ENCODE measurements at places on chromosomes 7 and 10.

DNA sequence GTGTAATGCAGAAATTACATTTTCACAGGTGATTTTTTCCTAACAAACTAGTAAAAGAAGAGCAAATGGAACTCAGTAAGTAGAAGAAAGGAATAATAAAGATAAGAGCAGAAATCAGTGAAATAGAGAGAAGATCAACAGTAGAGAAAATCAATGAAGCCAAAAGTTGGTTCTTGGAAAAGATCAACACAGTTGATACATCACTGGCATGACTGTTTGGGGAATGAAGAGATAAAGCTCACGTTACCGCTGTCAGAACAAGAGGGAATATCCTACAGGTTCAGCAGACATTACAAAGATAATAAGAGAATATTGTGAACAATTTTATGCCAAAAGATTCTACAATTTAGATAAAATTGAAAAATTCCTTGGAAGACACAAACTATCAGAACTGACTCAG is 146.4 kb downstream of the ACTR3B start:
- no peak for DNase-seq

DNA sequence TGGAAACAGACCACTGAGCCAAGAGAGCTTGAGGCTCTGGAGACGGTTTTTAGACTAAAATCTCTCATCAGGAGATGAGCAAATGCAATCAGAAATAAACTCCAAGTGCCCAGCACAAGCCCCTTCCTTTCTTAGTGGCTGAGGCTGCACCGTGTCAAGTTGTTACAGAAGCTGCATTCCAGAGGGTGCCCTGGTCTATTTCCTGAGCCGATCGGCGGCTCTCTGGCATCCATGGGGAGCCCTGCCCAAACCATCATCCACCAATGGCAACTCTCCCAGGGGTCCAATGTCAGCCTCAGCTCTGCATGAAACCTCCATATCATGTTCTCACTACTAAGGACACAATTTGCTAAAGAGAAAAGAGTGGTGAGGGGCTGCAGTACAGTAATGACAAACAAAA is 89.6 kb downstream of the SVIL start:
- no peak for DNase-seq

DNA sequence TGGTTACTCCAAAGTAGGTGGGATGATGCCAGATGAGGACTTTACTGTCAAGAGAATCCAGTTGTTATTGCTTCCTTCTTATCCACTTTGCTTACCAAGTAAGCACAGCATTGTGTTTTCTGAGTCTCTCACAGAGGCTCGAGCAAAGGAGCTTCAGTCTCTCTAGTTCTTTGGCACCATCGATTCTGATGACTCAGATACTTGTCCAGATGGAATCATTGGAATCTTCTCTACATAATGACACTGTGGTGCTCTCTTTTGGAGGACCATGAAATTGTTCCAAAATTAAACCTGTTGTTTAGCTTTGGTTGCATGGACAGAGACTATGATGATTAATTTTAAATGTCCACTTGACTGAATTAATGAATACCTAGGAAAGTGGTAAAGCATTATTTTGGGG is 132.6 kb downstream of the NXPH1 start:
- no peak for DNase-seq

- no peak for DNase-seq
Observed at GRCh38 chr7:130334274-130334673, 10.3 kb upstream of the CPA5 start.

GRCh38 chr10:111082102-111082975 is 5.5 kb downstream of the ADRA2A start:
- DNase-seq, result no peak

DNA sequence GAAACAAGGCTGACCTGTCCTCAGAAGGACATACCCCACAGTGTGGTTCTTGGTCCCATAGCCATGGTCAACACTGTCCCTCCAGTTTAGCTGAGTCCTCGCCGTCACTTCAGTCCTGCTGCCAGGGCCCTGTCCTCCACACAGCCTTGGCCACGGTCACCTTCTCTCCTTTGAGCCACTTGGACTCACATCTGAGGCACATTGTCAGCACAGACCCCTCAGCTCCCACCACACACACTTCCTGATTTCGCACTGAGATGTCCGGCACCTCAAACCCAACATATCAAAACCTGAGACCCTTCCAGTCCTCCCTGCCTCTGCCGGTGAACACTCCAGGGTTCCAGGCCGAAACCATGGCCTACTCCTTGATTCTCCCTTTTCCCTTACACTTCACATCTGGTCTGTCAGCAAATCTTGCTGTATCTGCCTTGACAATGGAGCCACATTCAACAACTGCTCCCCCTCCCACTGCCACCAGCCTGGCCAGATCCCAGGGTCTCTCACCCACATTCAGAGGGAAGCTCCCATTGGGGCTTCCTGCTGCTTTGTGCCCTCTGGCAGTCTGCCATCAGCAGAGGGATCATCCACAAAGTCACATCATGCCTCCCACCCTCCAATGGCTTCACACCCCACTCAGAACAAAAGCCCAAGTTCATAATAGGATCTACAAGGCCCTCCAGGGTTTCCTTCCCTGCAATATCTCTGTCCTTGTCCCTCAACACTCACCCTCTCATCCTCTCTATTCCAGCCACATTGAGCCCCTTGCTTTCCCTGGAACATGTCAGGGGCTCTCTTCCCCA is 219.6 kb upstream of the SHH start:
- DNase-seq, result no peak

- no peak for DNase-seq
Observed at GRCh38 chr10:93447970-93448369, 34.2 kb downstream of the MYOF start.

- no peak for DNase-seq
Observed at GRCh38 chr7:41107330-41107937, 595.5 kb downstream of the INHBA start.

DNA sequence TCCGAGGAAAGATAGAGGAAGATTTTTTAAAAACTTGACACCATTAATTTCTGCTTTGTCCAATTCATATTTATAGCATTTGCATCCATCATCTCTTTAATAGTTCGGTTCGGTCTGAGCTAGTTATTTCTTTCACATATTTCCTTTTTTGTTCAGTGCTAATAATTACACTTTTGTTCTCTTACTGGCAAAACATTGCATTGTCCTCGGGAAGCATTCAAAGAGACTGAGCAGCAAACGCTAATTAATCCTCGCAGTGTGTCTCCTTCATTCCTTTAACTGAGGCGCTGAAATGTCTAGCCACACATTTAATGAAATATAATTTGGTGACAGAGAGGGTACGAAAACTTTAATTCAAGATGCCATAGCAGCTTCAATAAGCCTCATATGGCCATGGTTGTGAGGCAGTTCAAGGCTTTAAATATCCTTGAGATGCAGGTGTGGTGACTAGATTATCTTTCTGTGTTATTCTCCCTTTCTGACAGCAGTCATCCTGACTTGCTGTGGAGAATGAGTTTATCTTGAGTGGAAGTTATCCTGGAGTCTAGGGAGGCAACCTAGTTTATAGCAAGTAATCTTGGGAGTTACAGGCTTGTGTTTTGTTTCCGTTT is 431.4 kb downstream of the SDK1 start:
- no peak for DNase-seq

GRCh38 chr10:63720676-63721075 is 199.5 kb downstream of the REEP3 start:
- no peak for DNase-seq

- no peak for DNase-seq
Observed at GRCh38 chr10:34826221-34826620, 11.1 kb upstream of the PARD3 start.

- no peak for DNase-seq
Observed at GRCh38 chr7:117673367-117673766, 193.5 kb downstream of the CFTR start.

GRCh38 chr10:30098629-30099028 is 39.2 kb upstream of the JCAD start:
- no peak for DNase-seq

DNA sequence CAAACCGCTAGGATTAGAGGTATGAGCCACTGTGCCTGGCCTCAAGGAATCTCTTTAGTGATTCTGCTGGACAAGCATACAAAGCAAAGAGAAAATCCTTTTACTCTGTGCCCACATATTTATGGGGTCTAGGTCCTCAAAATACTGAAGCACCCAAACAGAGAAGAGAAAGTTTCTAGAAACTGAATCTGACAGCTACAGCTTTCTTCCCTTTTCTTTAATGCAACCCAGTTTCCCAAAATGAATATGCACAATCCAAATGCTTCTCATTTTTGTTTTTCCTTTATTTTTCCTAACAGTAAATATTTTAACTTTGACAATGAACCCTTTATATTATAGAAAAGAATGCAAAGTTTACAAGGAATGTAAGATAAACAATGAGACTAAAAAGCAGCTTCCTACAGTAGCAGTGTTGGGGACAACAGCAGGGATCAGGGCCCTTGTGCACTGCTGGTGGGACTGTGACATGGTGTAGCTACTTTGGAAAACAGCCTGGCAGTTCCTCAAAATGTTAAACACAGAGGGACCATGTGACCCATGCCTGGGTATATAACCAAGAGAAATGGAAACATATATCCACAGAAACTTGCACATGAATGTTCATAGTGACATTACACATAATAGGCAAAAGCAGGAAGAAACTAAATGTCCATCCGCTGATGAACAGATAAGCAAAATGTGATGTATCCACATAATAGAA is 325.2 kb downstream of the PRPF18 start:
- no peak for DNase-seq

DNA sequence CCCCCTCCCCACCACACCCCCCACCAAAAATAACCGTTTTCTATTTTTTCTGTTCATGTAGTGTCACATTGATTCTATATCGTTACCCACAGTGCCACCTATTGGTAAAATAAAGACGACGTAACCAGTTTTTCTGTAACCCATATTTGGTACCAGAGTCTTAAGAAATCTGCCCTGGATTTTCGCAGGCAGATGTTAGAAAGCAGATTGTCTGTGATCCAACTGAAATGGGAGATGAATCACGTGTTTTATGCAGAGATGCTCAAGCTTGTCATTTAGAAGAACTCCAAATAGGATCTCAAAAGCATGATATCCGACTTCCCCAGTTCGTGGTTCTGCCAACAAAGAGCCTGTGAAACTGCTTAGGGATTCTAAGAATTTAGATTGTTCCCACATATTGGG is 261.1 kb upstream of the CSTF2T start:
- no peak for DNase-seq

DNA sequence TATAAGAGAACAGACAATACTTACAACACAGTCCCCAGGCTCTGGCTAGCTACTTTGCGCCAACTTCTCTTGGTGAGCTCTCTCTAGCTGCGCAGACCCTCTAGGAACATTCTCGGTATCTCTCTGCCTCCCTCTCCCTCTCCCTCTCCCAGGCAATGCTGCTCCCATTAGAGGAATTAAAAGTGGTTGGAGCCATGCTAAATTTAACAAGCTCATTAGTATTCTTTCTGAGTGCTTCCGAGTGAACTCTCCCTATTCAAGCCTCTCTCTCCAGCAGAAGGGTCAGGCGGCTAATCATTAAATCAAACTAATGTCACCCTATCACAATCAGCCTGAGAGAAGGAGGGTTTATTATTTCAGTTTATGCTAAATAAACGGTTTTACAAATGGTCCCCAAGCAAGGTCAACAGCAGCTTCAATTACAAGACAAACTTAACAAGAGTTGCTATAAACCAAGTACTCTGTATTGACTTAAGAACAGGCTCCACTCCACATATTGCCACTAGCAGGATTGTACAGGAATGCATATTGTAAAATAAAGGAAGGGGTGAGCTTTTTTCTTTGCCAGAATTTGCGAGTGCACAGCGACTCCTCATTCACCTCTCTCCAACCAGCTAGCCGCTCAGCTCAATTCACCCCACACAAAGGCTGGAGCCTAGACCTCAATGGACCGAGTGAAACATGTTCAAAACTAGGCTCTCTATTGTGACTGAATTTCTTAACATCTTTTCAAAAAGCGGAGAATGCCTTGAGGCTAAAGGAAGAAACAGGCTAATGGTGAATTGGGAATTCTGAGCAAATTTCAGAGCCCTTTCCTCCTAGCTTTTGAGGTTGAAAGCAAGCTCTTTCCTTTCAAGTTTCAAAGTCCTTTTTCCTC is 84.4 kb downstream of the GLI3 start:
- no peak for DNase-seq

- no peak for DNase-seq
Observed at GRCh38 chr10:75105576-75106197, 5.8 kb upstream of the SAMD8 start.

GRCh38 chr10:30973737-30974136 is 57.9 kb downstream of the ZNF438 start:
- DNase-seq, result no peak

DNA sequence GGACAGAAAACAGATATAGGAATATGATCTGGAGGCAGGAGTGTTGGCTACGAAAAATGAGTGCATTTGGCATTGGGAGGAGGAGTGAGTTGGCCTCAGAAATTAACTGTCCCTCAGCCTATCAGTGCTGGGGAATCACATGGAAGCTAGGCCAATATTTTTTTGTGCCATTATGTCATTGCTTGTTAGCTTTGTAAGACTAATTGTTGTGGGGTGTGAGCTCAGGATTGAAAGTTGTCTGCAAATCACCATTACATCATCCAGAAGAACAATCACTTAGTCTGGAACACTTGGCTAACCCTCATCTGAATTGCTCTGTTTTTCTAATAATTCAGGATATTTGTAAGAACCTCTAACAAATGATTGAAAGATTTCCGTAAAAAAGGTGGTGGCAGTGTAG is 45.2 kb upstream of the SEMA3D start:
- no peak for DNase-seq

DNA sequence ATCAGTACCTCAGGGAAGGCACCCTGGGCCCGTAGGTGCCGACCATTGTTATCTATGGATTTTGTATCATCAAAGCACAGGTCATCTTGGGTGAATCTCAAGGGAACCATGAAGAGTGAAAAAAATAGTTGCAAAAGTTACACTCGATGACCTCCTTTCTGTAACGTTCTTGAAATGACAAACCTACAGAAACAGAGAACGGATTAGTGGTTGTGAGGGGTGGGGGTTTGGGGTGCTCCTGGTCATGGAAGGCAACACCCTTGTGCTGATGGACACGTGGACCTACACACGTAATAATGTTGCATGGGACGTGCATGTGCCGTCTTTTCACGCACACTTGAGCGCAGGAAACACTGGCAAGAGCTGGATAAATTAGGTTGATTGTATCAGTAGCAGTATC is 655.9 kb downstream of the SDK1 start:
- DNase-seq, result no peak

- no peak for DNase-seq
Observed at GRCh38 chr7:116441534-116441933, 58.0 kb upstream of the CAV2 start.

DNA sequence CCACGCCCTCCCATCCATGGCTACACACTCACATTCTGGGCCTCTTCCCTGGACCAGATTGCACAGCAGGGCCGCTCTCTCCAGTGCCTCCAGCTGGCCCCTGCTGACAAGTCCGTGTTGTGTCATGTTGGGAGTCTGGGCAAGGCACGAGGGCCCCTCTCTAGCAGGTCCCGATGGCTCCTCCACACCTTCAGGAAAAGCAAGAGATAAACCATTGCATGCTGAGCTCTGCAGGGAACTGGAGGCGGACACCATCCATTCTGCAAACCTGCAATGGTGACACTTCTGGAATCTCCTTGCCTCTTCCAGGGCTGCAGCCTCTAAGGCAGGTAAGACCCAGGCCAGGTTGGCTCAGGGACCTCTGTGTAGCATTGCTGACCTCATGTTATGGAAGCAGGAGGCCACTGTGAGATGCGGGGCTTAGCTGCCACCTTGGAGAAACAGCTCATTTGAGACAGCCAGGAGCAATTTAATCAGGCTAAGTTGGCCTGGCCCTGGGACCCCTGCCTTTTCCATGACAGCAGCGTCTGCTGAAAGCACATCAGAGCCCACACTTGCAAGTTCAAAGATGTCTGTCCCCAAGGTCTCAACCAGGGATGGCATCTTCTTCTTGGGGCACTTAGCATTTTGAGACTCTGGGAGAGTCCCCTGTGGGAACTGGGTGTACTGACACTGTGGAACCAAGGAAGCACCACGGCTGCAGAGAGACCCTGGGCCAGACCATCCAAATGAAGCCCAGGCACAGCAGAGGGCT is 34.2 kb upstream of the LEP start:
- DNase-seq, result no peak
